Fibroblast of the conjunctiva (primary cell): ENCODE measurements at places on chromosomes 11 and 22.

GRCh38 chr11:382081-382629 is 11.9 kb upstream of the PKP3 start:
- DNase-seq = no peak

GRCh38 chr11:120914601-120915000 is 109.3 kb upstream of the TBCEL start:
- no peak for DNase-seq

GRCh38 chr22:39300186-39300830 is 19.1 kb downstream of the RPL3 start:
- DNase-seq = no peak

GRCh38 chr11:46526216-46527215 is 67.3 kb downstream of the AMBRA1 start:
- DNase-seq = no peak

- peak; percentile 10 for DNase-seq
These were observed 34.5 kb downstream of the SFI1 start for GRCh38 chr22:31530823-31531195.

GRCh38 chr22:48125416-48125815 is 1363.0 kb downstream of the TBC1D22A start:
- DNase-seq = no peak

- DNase-seq = no peak
These were observed 268.4 kb downstream of the ETS1 start for GRCh38 chr11:128318856-128319474.

- peak; percentile 27 for DNase-seq
These were observed 878 bp downstream of the RRAS2 start for GRCh38 chr11:14357881-14358728.

- DNase-seq = peak; percentile 31
These were observed 67.3 kb upstream of the CREB3L1 start for GRCh38 chr11:46210133-46210636.

GRCh38 chr11:777288-778255 is at the start of gene GATD1:
GATD1 (minus strand) TSS chr11:777487; CDS start chr11:777462, 25 bp downstream.
- DNase-seq = no peak

GRCh38 chr11:103344886-103345285 is 235.7 kb downstream of the DYNC2H1 start:
- no peak for DNase-seq

GRCh38 chr11:11718511-11718910 is 96.7 kb upstream of the GALNT18 start:
- DNase-seq = no peak

GRCh38 chr11:69362315-69362714 is 68.4 kb downstream of the MYEOV start:
- no peak for DNase-seq

DNA sequence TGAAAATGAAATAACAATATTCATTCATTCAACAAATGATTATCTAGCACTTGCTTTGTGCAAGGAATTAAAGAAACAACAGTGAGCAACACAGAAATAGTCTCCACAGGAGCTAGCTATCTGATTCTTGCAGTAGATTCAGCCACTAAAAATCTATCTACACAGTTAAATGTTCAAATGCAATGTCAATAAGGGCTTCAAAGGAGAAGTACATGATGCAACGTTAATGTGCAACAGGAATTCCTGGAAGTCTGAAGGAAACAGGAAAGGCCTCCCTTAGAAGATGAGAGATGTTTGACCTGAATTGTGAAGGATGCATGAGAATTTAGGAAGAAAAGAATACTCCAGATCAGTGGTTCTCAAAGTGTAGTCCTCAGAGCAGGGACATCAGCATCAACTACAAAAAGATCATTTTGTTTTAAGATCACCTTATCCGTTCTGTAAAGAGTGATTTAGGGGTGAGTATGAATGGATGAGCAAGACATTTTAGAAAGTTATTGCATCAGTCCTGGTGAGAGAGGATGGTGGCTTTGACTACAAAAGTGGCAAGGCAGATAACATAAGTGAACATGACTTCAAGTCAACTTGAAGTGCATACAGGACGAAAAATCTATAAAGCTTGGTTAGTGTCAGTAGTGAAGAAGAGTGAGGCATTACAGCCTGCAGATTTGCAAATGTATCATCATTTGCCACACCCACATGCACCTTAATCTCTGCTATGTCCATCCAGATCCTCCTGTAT is 96.0 kb downstream of the ETS1 start:
- DNase-seq = no peak

DNA sequence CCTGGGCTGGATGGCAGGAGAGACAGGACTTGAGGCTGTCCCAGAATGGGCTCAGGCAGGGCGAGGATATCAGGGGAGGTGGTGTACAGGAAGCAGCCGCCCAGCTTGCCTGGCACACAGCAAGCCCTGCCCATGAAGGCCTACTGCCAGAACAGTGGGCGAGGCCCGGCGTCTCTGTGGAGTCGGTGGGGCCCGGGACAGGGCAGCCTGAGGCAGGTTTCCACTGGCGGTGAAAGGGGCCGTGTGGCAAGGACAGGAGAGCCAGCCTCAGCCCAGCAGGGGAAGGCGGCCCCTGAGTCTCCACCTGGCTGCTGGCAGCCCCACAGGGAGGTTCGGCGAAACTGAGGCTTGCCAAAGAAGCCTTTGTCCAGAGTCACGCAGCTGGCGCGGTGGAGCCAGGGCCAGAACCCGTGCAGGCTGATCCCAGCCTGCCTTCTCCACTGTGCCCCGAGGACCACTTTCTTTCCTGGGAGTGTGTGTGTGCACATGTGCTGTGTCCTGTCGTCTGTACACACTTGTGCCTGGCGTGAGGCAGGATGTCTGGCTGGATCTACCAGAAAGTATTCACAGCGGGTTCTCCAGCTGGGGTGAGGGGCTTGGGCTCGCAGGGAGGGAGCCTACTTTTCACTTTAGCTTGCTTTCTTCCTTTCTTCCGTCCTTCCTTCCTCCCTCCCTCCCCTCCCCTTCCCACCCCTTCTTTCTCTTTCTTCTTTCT is 1.2 kb downstream of the TSPO start:
- peak; percentile 51 for DNase-seq

- DNase-seq = no peak
These were observed 546.8 kb downstream of the ETS1 start for GRCh38 chr11:128040603-128041002.

- no peak for DNase-seq
These were observed 121.1 kb downstream of the NTM start for GRCh38 chr11:131491503-131491902.

DNA sequence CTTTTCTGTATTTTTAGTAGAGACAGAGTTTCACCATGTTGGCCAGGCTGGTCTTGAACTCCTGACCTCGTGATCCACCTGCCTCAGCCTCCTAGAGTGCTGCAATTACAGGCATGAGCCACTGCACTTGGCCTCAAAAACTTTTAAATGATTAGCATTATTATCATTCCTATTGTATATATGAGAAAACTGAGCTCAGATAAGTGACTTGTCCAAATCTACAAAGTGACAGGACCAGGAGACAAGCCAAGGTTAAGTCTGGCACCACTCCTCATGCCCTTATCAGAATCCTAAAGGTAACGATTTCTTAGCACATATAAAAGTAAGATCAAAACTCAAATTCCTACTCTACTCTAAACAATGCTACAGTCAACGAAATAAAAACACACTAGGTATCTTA is 32.2 kb upstream of the CHRNA10 start:
- DNase-seq = no peak

GRCh38 chr11:29319210-29319609 is 697.6 kb downstream of the KCNA4 start:
- DNase-seq = no peak

- DNase-seq = no peak
These were observed 836 bp downstream of the SPON1 start for GRCh38 chr11:13963169-13963948.

DNA sequence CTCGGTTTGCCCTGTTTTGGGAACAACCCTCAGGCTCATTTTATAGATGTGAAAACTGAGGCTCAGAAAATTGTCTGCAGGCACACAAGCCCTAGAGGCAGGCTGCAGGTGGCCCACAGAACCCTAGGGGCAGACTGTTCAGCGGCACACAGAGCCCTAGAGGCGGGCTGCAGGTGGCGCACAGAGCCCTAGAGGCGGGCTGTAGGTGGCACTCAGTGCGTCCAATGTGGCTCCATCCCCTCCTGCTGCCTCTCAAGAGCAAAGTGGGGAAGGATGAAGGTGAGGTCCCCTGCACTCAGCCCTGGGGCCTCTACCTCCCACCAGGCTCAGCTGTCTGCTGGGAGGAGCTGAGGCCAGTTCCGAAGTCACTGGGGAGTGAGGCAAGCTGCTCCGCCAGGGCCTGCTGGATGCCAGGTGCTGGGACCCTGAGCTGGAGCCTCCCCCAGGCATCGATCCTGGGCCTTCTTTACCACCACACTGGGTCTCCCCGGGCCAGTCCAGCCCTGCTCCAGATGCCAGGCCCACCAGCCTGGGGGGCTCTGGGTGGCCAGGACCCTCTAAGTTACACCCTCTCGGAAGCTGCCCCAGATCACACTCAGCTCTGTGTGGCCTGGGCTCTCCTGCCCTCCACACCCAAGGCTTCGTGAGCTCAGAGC is 2.3 kb downstream of the ACY3 start:
- DNase-seq = no peak

DNA sequence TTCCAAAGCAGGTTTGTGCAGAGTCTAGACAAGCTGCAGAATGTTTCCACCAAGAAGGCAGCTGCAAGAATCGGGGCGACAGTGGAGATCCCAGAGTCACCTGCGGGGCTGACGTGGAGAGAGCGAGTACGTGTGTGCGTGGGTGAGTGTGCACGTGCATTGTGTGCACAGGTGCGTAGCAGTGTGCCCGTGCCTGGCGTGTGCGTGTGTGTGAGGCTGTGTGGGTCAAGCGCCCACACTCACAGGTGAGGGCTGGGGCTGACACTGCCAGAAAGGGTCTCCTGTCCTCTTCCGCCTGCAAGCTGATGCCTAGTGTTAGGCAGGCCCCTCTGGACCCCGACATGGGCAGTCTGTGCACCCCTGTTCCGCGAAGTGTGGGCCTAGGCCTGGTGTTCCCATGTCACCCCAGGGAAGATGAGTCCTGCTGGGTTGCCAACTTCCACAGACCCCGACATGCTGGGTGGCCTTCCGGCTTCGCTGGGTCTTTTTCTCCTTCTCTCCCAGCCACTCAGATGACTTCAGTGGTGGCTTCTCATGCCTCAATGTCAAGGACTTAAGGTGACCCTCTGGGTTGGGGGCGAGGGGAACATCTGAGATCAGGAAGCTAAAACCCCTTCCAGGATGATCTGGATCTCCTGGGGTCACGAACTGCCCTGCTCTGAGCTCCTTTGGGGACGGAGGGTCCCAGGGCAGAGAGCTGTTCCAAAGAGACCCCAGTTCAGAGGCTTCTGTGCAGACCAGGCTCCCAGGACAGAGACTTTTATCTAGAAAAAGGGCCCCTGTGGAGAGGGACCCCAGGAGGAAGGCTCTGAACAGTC is 10.4 kb upstream of the SYT8 start:
- DNase-seq = no peak

GRCh38 chr11:60059521-60060240 is 3.2 kb downstream of the MS4A3 start:
- no peak for DNase-seq

DNA sequence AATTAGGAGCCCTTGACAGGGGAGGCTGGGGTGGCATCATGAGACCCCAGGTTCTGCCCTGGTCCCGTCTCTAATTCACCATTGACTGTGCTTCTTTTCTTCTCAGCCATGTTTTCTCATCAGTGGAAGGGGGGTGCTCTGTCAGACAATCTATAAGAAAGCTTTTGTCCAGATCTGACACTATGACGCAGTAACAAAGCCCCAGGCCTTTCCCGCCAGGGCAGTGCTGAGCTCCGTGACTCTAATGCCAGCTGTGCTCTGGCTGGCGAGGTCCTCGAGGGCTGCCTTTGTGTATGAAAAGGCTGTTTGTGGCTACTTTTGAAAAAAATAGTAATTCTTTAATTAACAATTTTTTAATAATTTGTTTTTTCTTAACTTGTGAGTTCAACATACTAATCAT is 3.2 kb downstream of the CD6 start:
- no peak for DNase-seq

DNA sequence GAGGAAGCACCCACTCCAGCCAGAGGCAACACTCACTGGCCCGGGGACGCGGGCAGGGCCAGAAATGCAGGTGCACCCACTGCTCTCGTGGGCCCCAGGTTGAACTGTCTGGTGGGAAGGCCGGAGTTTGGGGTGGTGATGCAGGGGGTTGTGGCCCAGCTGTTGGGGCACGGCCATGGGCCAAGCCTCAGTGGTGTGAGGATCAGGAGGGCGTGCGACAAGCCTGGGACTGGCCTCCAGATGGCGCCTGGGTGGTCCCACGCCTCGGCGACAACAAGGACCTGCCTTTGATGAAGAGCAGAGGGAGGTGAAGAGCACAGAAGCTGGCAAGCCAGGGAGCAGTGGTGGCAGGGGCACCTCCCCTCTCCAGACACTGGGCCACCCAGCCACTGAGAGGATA is 240.8 kb downstream of the BRD1 start:
- DNase-seq = no peak
